ENCODE measurements at places on chromosomes 3 and 15. TPM values are rescaled to one million over a fixed set of nuclear protein-coding genes. Genes with fewer than 3 reads are reported as not detected.
A peak's percentile ranks its signal among the peaks of the same experiment; 100 is the strongest.

Gene LEKR1
- total RNA-seq, result 0.99 TPM

DNA sequence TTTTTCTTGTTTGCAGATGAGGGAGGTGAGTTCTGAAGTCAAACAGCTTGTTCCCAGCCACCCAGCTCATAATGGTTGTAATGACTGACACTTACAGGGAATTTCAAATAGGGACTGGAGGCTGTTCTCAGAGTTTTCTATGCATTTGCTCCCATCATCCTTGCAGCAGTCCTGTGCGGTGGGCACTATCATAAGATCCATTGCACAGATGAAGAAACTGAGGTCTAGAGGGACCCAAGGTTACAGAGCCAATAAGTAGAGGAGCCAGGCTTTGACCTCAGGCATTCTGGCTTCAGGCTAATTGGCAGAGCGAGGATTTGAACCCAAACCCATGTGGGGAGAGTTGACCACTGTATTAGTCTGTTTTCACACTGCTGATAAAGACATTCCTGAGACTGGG, 32.4 kb downstream of the FAH start:
- no peak for DNase-seq

DNA sequence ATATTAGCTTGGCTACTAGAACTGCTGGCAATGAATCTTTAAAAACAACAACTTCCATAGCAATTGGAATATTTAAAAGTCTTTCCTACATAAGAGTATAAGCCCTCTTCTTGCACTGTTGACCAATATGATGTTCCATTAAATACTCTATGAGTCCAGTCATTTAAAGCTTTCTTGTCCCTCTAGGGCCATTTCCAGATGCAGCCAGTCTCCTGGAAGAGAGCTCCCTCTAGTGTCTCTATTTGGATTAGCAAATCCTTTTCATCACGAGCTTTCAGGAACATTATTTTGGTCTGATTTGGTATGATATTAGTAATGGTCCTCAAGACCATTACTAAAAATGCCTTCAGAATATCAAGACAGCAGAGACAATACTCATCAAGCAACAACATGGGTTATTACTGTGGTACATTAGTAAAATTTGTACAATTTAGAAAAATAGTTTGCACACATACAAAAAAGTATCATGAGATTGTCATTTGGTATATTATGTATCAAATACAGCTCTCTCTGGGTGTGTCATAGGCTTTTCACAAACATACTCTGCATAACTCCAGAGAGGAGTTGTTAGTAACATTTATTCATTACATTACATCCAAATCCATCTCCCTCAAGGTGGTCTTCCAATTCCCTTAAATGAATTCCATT, 101.3 kb downstream of the DPH6 start:
- DNase-seq, result peak; percentile 50

DNA sequence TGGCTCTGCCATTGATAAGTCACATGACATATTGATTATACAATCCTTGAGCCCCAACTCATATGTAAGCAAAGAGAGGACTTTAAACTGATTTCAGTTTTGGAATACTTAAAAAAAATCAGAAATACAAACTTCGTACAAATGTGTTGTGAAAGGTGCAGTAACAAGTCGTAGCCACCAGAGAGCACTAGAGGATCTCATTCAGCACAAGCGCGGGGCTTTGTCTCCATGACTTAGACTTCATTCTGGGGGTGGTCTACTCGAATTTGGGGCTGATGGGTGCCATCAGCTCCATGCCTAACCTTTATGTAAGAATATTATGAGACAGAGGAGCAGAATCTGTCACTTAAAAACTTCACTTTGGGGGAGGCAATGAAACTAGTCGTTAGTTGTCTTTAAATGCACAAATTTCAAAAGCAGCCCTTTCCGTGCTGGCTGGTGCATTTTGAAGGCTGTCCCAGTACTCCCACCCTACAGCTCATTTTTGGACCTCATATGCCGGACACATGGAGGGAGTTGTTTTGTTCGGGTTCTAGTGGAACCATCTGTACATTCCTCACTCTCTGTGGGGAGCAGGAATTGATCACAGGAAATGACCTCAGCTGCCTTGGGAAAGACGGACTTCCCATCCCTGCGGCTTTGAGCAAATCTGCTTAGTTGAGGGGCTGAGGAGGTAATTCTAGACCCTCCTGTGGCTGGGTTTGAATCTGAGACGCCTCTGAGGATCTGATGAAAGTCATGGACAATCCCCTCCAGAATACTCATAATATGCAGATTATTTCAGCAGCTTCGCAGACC, 27.5 kb upstream of the MASP1 start:
- peak; percentile 66 for DNase-seq

DNA sequence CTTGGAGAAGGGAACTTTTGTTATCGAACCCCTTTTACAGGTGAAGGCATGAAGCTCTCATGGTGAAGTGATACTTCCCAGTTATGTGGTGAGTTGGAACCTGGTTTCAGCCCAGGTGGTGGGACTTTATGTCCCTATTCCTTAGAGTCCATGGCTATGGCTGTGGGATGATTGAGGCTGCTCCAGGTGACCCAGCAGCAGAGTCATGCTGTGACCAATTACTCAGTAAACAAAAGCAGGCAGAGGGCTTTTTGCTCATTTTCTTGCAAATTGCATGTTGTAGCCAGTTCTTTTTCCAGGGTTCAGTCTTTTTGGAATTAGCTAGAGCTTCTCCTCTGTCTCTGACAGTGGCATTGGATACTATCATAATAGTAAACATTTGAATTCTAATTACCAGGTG, 70.7 kb downstream of the CACNA2D3 start:
- no peak for DNase-seq
